Mucosa of gallbladder (tissue), 1 donor: ENCODE measurements at places on chromosomes 12 and 14. TPM values are rescaled to one million over a fixed set of nuclear protein-coding genes. Genes with fewer than 3 reads are reported as not detected.

DNA sequence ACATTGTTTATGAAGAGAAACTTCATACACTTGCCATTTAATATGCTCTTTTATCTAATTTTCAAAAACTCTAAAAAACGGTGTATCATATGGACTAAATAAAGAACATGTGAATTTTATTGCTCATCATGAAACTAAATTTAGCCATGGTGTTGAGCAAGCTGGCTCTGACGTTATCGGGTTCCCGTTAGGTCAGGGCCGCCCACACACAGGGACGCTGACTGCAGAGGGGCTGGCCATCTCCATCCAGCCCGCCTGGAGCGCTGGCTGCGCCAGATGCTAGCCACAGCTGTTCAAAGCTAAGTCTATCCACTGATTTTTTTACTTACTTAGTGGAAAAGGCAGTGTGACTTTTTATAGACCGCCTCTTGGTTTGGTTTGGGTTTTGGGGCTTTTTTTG lies 36.5 kb upstream of the DYNC1H1 start:
- DNase-seq = peak; percentile 84

- no peak for DNase-seq
Measured at GRCh38 chr12:131786331-131786730, 41.9 kb upstream of the MMP17 start.

GRCh38 chr14:47826809-47827208 lies 151.4 kb upstream of the MDGA2 start:
- no peak for DNase-seq

GRCh38 chr14:43481864-43482263 lies 1025.2 kb downstream of the FSCB start:
- DNase-seq = no peak

- no peak for DNase-seq
Measured at GRCh38 chr14:85198001-85198400, 331.9 kb upstream of the FLRT2 start.

DNA sequence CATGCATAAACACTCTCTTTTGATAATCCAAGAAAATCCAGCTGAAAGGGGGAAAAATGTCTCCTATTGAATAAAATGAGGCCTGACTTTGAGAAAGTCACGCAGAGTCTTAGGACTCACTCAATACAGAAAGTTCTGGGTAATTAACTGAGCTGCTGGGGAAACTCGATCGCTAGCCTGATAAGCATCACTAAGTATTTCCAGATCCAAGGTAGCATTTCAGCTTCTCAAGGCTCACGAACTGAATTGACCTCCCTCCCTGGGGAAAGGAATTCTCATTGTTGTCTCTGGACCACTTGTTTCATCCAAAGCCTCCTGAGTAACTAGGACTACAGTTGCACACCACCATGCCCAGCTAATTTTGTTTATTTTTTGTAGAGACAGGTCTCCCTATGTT lies 13.8 kb upstream of the ANAPC5 start:
- DNase-seq = no peak

DNA sequence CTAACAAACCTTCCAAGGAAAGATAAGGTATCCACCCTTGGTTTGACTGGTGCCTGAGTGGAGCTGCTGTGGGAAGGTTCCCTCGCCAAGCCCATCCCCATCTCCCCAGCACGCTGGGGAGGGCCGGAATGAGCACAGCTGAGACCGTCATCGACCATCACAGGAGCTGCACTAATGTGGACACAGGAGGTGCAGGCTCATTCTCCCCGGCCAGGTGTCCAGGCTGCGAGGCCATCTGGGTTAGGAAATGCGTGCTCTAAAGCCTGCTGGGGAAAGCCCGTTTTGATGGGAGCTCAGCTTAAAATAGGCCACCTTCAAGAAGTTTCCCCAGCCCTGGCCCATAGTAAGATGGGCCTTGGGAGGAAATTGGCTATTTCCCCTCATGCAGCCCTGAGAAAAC lies 35.2 kb upstream of the FOXN3 start:
- DNase-seq = no peak

DNA sequence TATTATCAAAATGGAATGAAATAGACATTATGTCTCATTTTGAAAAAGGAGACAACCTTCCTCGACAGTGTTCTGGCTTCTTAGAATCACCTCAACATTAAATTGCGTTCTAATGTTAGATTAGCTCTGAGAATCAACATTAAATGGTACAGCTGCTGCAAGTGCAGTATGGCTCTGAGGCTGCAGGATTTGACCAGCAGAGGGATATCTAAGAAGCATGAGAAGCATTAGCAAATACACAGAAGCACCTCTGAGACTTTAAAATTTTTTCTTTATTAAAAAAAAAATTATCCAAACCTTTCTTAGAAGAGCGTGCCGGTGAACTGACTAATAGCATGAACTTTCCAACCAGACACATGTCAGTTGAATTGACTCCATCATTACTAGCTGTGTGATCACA lies 253.4 kb upstream of the LRIG3 start:
- no peak for DNase-seq

GRCh38 chr14:93511001-93511400 lies 80.3 kb downstream of the UNC79 start:
- no peak for DNase-seq

The TMEM121 gene
- 3.7 TPM for total RNA-seq

The SERPINA9 gene
- not detected for total RNA-seq

The RASSF8 gene
- total RNA-seq = 40.7 TPM

The C12orf50 gene
- total RNA-seq = 0.12 TPM

The CACNA1C gene
- total RNA-seq = 19.3 TPM

The TMPRSS12 gene
- total RNA-seq = not detected

The SMCO3 gene
- total RNA-seq = 0.46 TPM

The SLC5A8 gene
- 0.06 TPM for total RNA-seq

The LTBR gene
- 180 TPM for total RNA-seq
